ENCODE measurements at places on chromosomes 16 and 17.

DNA sequence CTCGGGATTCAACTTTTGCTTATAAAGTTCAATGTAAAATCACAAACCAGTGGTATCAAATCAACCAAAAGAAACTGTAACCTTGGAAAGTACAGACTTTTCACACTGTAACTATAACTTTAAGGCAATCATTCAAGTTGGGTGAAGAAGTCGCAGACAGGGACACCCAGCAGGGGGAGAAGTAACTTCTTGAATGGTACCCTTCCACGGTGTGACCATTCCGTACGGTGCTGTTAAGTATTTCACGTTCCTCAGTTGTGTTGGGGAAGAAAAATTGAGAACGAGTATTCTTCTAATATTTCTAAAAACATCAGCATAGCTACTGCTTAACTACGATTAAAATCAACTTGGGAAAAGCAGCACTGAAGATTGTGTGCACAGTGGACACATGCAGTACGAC is 55.8 kb downstream of the MYH10 start:
- DNase-seq = no peak

DNA sequence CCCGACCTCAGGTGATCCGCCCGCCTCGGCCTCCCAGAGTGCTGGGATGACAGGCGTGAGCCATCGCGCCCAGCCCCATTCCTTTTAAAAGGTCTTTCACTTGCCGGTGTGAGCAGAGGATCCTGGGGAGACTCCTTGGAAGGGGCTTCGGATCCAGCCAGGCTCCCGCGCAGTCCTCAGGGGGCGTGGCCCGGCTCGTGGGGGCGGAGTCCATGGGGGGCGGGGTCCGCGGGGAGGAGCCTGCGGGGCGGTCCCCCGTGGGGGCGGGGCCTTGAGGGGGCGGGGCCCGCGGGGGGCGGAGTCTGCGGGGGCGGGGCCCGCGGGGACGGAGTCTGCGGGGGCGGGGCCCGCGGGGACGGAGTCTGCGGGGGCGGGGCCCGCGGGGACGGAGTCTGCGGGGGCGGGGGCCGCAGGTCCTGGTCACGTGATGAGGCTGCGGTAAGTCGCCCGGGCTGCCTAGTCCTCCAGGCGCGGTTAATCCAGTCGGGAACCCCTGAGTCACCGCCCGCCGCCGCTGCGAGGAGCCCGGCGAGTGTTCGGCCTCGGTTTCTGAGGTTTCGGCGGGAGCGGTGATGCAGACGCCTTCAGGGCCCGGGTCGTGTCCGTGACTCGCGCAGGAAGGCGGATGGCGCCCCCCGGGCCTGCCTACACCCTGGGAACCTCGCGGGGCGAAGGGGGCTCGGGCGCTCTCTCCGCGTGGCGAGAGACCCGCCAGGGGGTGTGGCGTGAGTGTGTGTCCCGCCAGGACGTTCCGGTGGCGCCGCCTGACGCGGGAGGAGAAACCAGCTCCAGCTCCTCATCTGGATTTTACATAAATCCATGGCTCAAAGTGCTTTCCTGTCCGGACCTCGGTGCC is 23.6 kb upstream of the ABR start:
- DNase-seq = no peak

DNA sequence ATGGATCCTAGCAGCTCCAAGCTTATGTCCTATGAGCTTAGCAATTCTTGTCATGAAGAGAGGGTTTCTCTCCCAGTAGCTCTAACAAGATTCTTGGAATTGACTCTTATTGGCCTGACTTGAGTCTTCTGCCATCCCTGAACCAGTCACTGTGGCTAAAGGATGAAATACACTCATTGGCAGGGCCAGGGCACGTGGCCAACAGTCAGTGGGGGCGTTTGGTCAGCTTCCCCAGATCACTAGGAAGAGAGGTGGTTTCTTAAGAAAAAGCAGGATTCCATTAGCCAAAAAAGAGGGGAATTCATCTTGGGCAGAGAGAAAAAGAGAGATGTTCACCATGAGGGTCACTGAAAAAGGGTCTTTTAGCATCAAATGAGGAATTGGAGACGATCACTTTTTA is 363.2 kb downstream of the SNX29 start:
- no peak for DNase-seq

DNA sequence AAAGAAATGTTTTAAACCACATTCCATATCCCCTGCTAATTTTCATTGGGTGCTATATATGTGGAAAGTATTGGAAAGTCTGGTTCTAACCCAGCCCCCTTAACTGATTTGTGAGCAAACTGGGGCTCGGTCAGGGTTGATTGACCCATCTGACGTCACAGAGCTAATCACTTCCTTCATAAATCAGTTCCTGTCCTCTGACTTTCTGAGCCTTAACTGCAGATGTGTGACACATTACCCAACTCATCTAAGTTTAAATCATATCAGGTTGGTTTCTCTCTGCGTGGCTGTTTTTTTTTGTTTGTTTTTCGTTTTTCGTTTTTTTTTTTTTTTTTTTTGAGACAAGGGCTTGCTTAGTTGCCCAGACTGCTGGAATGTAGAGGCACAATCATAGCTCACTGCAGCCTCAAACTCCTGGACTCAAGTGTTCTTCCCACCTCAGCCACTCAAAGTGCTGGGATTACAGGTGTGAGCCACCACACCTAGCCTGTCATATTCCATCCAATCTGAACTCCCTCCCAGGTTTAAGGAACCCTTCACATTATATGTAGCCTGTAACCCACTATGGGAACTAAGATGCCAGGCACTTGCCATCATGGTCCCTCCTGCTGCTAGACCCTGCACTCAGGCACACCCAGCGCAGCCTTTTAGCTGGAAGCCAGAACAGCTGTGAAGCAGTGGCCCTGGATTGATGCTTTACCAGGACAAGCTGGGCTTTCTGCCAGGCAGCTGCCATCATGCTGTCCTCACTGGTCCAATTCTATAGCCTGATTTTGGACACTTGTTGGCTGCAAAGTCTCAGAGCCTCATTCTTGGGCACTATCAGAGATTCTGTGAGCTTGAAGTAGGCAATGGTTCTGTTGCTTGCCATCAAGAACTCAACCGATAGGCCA is 6.9 kb upstream of the BPTF start:
- DNase-seq = no peak

- no peak for DNase-seq
Observed at GRCh38 chr17:4407216-4407615, 26.5 kb upstream of the SPNS3 start.
